ENCODE measurements at places on chromosomes 2 and 18.

- no peak for DNase-seq
Observed at GRCh38 chr2:69764286-69765095, 22.6 kb downstream of the ANXA4 start.

DNA sequence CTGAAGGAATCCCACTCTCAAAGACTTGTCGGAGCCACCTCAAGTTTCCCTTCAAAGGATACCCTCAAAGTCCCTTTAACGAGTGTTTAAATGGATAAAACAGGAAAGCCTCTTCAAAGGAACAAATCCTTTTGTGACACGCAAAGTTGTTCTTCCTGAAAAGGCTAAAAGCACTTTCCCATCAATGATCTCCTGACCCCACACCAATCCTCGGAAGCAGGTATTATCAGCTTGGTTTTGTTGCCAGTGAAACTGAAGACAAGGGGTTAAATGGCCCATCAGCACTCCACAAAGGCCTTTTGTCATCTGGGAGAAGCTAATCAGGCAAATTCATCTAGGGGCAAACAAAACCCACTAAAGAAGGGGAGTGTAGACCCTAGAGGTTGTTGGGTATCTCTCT is 418.0 kb upstream of the ID2 start:
- DNase-seq = no peak

DNA sequence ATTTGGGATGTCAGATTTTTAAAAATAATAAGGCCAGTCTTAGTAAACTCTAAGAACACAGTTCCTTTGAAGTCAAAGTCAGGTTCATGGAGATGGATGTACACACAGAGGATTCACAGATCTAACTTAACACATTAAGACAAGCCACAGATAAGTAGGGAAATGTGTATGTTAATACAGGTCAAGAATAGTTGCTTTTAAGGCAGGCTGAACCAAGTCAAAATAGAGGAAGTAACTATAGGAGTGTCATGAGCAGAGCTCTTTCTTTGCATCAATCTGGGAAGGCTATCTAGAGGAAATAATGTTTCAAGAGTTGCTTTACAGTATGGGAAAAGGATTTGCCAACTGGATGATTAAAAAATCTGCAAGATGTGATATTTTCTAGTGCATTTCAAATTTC is 128.0 kb upstream of the FBXO11 start:
- DNase-seq = no peak

DNA sequence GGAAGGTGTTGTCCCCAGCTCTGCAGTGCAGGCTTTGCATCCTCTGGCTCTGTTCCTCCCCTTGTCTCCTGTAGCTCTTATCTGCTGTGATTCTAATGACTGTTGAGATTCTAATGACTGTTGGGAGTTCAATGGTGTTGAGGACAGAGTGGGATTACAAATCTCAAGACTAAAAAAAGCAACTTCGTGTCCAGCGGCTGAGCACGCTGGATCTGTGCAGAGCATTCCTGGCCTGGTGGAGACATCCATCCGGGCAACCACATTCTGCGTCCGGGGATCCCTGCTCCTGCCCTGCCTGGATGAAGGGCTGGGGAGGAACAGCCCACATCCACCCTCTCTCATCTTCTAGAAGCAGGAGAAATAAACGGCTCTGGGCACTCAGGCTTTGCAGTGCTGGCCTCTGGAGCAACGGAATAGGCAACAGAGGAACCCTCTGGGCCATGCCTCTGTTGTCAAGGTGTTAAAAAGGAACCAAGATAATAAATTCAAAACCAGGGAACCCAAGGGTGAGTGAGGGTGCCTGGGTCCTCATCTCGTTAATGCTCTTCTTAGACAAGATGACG is 106.7 kb upstream of the ASB18 start:
- no peak for DNase-seq

- DNase-seq = no peak
Observed at GRCh38 chr2:2328848-2329247, 2.2 kb downstream of the MYT1L start.

GRCh38 chr2:7612969-7613368 is 695.8 kb downstream of the RNF144A start:
- no peak for DNase-seq

DNA sequence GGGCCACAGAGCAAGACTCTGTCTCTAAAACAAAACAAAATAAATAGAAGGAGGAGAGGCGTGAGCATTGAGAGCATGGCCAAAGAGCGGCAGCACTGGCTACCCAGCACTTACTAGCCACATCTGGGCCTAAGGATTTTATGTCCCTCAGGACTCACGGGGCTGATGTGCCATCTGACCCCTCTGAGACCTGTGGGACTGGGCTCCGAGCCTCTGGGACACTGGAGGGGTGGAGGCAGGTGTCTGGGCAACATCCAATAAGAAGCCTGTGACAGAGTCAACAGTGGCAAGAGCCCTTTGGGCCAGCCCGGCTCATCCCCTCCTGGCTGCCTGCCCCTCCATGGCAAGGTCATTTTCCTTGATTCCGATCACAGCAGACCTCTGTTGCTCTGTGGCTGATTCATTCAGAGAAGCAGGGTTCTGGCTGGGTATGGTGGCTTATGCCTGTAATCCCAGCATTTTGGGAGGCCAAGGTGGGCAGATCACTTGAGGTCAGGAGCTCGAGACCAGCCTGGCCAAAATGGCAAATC is 60.7 kb downstream of the RRM2 start:
- DNase-seq = no peak

DNA sequence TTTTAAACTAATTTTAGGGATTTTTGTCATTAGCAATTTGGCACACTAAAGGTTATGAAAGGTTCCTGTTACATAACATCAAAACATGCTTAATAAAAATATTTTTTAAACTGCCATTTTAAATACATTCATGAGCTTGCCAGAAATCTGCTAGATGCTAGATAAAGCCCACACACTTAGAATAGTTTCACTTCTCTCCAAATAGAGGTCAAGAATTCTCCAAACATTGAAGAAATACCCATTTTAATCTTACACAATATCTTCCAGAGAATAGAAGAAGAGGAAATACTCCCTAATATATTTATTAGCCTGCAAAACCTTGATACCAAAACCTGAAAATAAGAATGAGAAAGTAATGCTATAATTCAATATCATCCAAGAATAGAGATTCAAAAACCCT is 247.5 kb downstream of the PTH2R start:
- no peak for DNase-seq

DNA sequence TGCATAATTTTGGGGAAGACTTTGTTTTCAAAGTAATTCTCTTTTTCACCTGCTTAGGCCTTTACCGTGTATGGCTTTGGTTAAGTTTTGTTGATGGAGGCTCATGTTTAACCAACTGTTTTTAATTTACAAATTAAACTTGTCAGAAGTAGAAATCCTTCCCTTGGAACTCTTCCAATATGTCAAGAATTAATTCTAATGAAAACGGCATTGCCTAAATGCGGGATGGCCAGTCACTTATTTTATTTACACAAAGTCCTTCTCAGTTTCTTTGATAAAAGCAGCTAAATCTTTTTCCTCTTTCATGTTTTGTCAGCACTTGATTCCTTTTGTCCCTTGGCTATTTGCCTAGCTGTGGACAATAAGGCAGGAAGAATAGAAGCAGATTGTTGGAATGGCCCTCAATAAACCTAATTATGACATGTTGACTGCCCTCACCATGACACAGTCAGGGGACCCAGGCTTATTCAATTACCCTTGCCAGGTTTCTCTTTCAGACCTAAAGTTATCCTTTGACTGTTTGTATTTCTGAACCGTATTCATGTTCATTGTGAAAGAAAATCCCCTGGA is 26.3 kb downstream of the PAX3 start:
- DNase-seq = no peak
